Stimulated activated CD4-positive, alpha-beta T cell treated with anti-CD3 and anti-CD28 coated beads, Interleukin-4, amount 100 ng/mL, for 48 hours (primary cell): ENCODE measurements at places on chromosomes 2 and 18.

- DNase-seq = no peak
These were observed 9.7 kb upstream of the CUL3 start for GRCh38 chr2:224594840-224595239.

GRCh38 chr2:236644502-236644911, 74.9 kb downstream of the ACKR3 start:
- DNase-seq = no peak

DNA sequence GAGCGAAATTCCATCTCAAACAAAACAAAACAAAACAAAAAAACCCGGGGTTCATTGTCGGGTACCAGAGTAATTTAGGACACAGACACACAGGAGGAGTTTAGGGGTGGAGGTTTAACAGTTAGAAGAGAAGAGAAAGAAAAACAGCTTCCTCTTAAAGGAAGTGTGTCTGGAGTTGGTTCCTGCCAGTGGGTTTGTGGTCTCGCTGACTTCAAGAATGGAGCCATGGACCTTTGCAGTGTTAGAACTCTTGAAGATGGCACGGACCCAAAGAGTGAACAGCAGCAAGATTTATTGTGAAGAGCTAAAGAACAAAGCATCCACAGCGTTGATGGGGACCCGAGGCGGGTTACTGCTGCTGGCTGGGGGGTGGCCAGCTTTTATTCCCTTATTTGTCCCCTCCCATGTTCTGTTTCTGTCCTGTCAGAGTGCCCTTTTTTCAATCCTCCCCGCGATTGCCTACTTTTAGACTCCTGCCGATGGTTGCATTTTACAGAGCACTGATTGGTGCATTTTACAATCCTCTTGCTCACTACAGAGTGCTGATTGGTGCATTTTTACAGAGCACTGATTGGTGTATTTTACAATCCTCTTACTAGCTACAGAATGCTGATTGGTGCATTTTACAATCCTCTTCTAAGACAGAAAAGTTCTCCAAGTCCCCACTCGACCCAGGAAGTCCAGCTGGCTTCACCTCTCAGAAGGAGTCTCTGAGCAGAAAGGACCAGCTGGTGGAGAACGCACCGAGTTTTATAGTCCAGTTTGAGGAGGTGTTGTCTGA, 28.7 kb upstream of the ATP8B1 start:
- DNase-seq = no peak

GRCh38 chr2:101931402-101931801, 60.4 kb upstream of the IL1R2 start:
- no peak for DNase-seq
